ENCODE measurements at places on chromosomes 5 and 9. TPM values are rescaled to one million over a fixed set of nuclear protein-coding genes. Genes with fewer than 3 reads are reported as not detected.

GRCh38 chr9:1938675-1939170 is 76.4 kb upstream of the SMARCA2 start:
- DNase-seq: no peak

- peak; percentile 45 for DNase-seq
These were observed 724 bp downstream of the TCERG1 start for GRCh38 chr5:146447734-146448380.

DNA sequence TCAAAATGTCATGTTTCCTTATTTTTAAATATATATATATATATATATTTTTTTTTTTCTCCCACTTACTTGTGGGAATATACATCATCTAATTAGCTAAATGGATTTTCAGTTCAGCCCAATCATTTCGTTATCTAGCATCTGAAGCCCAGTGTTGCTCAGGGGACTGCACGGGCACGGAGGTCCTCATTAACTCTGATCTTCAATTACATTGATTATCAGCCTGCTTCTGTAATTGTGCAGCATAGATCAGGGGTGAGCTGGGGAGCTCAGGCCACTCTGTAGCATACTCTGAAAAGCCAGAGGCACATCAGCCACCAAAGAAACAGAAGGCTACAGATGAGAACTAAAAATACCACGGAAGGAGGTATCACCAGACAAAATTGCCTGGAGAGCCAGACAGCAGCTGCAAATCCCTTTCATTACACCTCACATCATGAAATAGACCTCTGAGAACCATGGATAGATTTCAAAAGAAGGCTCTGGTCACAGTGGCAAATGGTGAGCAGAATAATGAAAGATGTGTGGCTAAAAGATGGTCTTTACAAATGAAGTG is 326.4 kb downstream of the TRIM32 start:
- no peak for DNase-seq

- DNase-seq: no peak
These were observed 6.4 kb upstream of the CCL28 start for GRCh38 chr5:43418561-43418960.

GRCh38 chr5:174523311-174524071 is 200.9 kb upstream of the MSX2 start:
- DNase-seq: no peak

GRCh38 chr9:126171641-126172040 is 155.0 kb upstream of the MVB12B start:
- DNase-seq: no peak

DNA sequence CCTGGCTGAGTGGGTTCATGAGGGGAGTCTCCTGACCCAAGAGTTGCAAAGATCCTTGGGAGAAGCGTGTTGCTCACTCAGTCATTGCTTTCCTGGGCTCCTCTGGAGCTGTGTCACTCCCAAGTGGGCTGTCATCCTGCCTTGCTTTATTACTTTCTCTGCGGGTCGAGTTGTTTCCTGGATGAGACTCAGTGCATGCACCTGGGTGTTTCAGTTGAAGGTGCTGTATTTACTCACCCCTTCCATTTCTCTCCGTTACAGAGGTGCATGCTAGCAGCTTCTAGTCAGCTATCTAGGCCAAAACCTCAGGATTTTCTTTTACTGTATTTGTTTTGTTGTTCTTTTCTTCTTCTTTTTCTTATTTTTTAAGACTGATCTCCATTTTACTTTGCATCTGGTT is 785.5 kb upstream of the EDIL3 start:
- no peak for DNase-seq

DNA sequence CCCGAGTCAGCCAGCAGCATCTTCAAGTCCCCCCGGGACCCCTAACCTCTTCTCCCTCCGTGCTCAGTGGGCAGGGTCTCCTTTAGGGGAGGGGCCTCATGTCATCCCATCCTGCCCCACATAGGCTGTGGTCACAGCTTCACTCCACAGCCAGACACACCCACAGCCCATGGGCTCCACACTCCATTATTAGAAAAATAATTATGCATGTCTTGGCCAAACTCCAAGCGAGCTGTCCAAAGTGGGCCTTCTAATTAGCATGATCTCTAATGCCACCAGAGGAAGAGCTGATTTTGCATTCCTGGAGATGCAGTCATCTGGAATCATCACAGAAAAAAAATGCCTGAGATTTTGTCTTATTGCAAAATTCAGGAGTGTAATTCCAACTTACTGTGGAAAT is 418.2 kb downstream of the IRX2 start:
- DNase-seq: no peak

DNA sequence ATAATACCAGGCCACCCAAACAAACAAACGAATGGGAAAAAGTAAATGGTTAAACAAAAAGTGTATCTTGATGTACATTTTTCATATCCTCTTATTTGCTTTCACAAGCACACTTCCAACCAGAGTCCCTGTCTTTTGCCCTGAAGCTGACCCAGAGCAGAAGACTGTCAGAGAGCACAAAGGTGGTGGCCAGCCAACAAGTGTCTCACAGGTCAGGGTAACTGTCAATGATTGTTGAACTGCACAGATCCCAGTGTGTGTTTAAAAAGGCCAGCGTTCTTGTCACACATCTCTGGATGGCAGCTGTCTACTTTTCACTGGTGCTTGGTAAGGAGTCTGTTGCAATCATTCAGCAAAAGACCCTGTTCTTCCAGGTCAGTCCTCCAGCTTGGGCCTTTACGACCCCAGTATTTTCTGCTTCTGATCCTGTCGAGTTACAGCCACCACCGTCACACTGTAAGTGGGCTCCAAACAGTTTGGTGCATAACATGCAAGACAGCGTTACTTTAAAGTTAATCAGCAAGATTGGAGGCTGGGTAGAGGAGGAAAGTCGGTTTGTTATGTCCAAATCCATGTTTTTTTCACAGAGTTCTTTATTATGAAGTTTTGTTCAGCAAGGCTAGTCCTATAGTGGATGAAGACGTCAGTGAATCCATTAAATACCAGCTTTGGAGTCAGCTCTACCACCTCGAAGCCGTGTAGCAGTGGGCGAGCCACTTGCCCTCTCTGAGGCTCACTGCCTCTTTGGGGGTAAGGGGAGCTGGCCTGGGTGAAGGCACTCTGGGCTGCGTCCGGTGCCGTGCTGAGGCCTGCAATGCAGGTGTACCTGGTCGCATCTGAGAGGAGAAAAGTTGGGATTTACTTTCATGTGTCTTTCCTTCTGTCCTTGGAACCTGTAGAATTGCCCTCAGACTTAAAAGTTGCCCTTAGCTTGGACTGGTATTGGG is 265.7 kb downstream of the AOPEP start:
- no peak for DNase-seq

- DNase-seq: peak; percentile 67
These were observed 42.6 kb downstream of the CSF1R start for GRCh38 chr5:150043657-150044328.

DNA sequence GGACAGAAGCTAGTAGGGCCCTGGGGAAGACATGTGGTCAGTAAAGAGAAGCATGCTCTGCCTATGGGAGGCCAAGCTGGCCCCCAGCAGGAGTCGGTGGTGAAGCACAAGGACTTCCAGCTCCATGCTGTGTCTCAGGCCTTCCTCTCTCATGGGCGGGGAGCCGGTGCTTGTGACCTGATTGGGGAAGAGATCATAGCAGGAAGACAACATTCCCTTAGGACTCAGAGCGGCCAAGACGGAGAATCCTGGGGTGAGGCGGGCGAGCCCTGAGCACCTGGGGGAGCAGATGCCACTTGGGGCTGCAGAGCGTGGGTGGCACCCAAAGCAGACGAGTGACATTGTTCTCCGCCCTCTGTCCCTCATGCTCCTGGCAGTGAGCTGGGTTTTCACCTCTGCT is 33.3 kb upstream of the CNOT6 start:
- no peak for DNase-seq

- no peak for DNase-seq
These were observed 47.6 kb upstream of the GRHPR start for GRCh38 chr9:37374892-37375291.

DNA sequence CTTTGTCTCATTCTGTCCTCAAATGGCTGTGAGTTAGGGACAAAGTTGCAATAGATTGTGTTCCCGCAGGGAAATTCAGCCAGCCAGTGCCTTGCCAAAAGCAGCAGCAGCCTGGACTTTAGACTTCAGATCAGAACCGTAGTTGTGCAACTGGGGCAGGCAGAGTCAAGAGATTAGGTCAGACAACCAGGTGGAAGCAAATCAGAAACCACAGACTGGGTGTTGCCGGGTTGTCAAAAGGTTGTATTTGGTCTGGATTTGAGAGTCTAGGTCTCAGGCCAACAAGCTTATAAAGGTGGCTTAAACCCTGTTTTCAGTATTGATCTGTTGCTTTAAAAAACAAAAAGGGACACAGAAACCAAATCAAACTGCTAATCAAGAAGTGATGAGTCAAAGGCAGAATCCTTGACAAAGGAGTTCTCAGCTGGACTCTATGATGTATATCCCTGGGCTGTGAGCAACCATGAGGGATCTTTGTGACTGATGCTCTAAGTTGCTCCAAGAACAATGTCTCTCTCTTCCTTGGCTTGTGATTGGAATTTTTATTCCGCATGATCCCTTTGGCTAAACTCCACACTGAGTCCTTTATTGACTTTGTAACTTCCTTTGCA is 20.9 kb downstream of the RFK start:
- peak; percentile 81 for DNase-seq

DNA sequence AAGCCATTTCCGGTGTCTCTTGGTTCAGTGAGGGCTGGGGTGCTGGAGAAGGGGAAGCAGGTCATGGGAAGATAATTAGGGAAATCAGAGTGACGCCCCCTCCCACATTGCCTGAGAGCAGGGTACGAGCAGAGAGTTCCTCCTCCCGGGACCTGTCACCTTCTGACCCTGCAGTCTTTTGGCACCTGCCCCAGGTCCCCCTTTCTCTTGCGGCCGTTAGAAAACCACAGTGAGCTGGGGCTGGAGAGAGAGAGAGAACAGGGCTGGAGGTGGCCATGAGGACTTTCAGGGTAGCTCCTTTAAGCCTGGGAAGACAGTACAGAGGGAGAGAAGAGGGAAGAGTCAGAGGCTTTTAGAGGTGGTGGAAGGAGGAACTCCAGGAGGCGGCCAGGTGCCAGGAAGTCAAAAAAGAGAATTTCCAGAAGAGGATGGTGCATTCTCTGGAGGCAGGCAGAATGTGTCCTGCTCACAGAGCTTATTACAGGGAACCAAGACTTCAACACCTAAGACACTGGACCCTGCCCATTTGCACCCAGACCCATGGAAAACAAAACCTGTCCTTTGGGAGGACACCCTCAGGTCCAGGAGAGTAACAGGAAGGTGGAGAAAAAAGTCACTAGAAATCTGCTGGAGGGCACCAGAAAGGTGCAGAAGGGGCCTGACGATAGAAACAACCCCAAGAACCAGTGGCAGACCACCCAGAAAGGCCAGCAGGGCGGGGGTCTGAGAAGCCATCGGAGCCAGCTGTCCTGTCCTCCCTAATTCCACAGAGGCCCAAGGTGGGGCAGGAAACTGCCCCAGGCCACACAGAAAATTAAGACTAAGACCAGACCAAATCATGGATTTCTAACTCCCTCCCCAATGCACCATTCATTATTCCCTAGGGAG is 6.5 kb upstream of the ACSL6 start:
- peak; percentile 6 for DNase-seq

The IL17B gene
- not detected for total RNA-seq

The RNF180 gene
- 3.0 TPM for total RNA-seq

The ITGA2 gene
- total RNA-seq: 1.5 TPM

The ANKH gene
- total RNA-seq: 72.5 TPM

The TMOD1 gene
- 6.8 TPM for total RNA-seq

The PRSS3 gene
- total RNA-seq: 122 TPM
